Uterus (tissue), 4 donors: ENCODE measurements at places on chromosomes 7 and 10.
A peak's percentile ranks its signal among the peaks of the same experiment; 100 is the strongest.

DNA sequence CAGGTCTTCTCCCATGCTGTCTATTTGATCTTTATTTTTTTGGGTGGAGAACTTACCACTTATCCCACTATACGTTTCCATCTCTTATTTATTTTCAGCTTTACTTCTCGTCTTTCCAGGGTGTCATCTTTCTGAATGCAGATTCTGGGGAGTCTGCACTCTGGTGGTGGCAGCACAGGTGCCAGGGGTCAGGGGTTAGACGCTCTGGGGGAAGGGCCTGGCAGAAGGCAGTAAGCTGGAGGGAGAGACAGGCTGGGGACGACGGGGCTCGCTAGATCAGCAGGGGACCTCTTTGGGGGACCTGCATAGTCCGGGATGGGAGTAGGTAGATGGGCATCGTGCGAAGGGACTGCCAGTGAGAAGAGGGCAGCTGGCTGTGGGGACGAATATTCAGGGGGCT lies 22.3 kb downstream of the CHST12 start:
- no peak for DNase-seq

DNA sequence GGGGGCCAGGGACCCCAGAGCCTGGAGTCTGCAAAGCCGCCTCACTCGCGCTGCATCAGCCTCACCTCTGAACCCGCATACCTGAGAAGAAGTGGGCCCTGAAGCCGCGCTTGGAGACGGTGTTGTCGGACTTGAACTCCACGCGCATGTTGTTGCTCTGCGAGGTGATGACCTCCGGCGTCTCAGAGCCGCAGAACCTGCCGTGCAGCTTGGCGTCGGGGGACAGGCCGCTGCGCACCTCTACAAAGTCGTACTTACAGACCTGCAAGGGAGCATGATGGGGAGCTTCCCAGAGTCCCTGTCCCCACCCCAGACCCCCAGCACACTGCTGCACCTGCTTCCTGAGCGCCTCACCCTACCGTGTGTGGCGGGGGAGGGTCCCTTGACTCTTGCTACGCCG lies 25.7 kb upstream of the OPALIN start:
- DNase-seq: no peak

DNA sequence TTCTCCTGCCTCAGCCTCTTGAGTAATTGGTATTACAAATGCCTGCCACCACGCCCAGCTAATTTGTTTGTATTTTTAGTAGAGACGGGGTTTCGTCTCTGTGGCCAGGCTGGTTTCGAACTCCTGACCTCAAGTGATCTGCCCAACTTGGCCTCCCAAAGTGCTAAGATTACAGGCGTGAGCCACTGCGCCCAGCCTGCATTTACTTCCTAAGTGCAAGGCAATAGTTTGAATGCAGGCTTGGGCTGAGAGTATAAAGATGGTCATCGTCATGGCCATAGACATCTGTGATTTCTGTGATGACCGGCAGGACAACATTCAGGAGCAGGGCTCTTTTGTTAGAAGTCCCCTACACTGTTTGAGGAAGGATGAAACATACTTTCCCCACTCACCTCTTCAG lies 393.9 kb upstream of the SHH start:
- DNase-seq: no peak

GRCh38 chr10:6753644-6754043 lies 173.6 kb upstream of the PRKCQ start:
- no peak for DNase-seq

- DNase-seq: peak; percentile 55
Observed at GRCh38 chr7:149625947-149626392, 128.4 kb upstream of the ZNF746 start.
